ENCODE measurements at places on chromosomes 13 and 19. TPM values are rescaled to one million over a fixed set of nuclear protein-coding genes. Genes with fewer than 3 reads are reported as not detected.

KIR2DL1 gene
- not detected for total RNA-seq

ZNF415 gene
- total RNA-seq = 2.6 TPM

SIAH3 gene
- total RNA-seq = not detected

SIX5 gene
- 8.6 TPM for total RNA-seq

DENND1C gene
- not detected for total RNA-seq

TNNI3 gene
- not detected for total RNA-seq

ZNF534 gene
- not detected for total RNA-seq

KIRREL2 gene
- total RNA-seq = under 0.01 TPM

RNF113B gene
- not detected for total RNA-seq

ZNF728 gene
- total RNA-seq = not detected

ZNF221 gene
- 10.4 TPM for total RNA-seq

ANGPTL8 gene
- not detected for total RNA-seq

CGB3 gene
- not detected for total RNA-seq

THSD1 gene
- total RNA-seq = 9.9 TPM

NDFIP2 gene
- total RNA-seq = 60.6 TPM

DCT gene
- not detected for total RNA-seq

SCN1B gene
- total RNA-seq = 3.2 TPM

NANOS3 gene
- total RNA-seq = not detected

FFAR3 gene
- not detected for total RNA-seq

RPL18 gene
- 1,548 TPM for total RNA-seq

SGCG gene
- not detected for total RNA-seq

KLK1 gene
- not detected for total RNA-seq

TNFSF11 gene
- total RNA-seq = not detected

ICAM5 gene
- 5.5 TPM for total RNA-seq

CACNA1A gene
- 0.32 TPM for total RNA-seq

C19orf73 gene
- total RNA-seq = 0.32 TPM

LIM2 gene
- total RNA-seq = not detected

CPAMD8 gene
- total RNA-seq = 0.64 TPM

SHC2 gene
- total RNA-seq = 0.43 TPM

COG3 gene
- total RNA-seq = 39.6 TPM

KLK12 gene
- not detected for total RNA-seq

Measured in fibroblast of villous mesenchyme (primary cell).